WTC11 (cell line): ENCODE measurements at places on chromosomes 11 and 22. TPM values are rescaled to one million over a fixed set of nuclear protein-coding genes. Genes with fewer than 3 reads are reported as not detected.

The RAG2 gene
- not detected in 3 replicates for total RNA-seq

The TAGLN gene
- total RNA-seq, result 51.1 to 71.5 TPM (median 53.9 TPM) in 3 replicates

GRCh38 chr22:43884600-43885318 is 7.1 kb downstream of the PNPLA5 start:
- H3K27me3 ChIP-seq, result no peaks in the 10 kb centered on the region
- no peak overlapping the region for H3K4me3 ChIP-seq
- no peak overlapping the region for H3K27ac ChIP-seq
- H3K36me3 ChIP-seq, result no peaks in the 10 kb centered on the region; the same call in 1 of the 2 replicates

GRCh38 chr11:70568814-70569617 is 170.7 kb downstream of the CTTN start:
- no peaks in the 10 kb centered on the region for H3K27me3 ChIP-seq
- H3K36me3 ChIP-seq, result no peaks in the 10 kb centered on the region
- H3K4me1 ChIP-seq, result peaks cover 21% of the 10 kb centered on the region
- no peak overlapping the region for H3K4me3 ChIP-seq
- no peak for DNase-seq

DNA sequence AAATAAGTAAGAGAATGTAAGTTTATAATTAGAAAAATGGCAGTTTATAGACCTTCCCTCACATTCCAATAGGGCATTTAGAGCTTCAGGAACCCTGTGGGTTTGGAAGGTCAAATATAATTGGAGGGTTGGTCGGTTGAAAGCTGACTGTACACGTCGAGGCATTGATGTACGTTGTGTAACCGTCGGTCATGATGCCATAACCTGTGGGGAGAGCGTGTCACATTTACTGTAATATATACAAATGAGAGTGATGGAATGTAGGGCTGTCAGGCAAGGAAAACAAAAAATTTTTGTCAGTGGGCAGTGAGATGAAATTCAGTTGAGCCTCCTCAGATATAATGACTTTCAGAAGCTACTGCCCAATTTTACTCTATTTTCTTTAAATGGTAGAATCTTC is 88.5 kb downstream of the ARL14EP start:
- DNase-seq, result no peak
- H3K36me3 ChIP-seq, result no peaks in the 10 kb centered on the region
- H3K27ac ChIP-seq, result no peak overlapping the region
- peaks cover 11% of the 10 kb centered on the region for H3K4me1 ChIP-seq
- H3K4me3 ChIP-seq, result no peak overlapping the region
- peaks cover 48% of the 10 kb centered on the region for H3K27me3 ChIP-seq

DNA sequence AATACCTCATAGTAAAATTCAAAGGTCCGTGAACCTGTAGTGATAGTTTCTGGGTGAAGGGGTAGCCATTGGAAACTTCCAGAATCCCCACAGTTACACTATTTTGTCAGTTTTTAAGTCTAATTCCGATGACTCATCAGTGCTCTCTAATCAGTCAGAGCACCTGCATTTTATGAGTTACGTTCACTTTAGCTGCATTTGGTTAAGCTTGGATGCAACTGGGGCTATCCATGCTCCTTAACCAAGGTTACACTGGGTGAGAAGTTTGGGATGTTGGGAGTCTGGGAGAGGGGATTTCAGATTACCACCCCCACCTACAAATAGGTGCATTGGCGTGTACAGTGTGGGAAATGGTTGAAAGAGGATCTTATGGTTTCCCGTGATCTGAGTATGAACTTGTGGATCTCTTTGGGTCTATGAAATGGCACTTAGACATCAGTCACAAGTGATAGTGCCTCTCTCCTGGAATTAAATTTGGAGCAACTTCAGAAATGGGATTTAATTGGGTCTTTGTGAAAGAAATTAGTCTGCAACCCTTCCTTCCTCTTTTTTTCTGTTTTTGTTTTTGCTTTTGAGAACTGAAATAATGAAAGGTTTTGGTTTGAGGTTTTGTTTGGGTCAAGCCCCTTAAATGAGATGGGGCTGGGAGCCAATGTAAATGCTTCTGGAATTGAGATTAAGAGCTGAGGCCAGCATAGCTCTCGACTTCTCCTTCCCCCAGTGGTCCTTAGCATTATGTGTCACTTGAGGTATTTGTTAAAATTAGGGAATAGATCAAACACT is 31.5 kb downstream of the EHF start:
- peaks cover 57% of the 10 kb centered on the region for H3K4me1 ChIP-seq
- no peak overlapping the region for H3K27ac ChIP-seq
- H3K4me3 ChIP-seq, result no peak overlapping the region
- 0 out of 2 replicates have a peak, but pooled peaks cover 3% of the 10 kb centered on the region for H3K36me3 ChIP-seq

DNA sequence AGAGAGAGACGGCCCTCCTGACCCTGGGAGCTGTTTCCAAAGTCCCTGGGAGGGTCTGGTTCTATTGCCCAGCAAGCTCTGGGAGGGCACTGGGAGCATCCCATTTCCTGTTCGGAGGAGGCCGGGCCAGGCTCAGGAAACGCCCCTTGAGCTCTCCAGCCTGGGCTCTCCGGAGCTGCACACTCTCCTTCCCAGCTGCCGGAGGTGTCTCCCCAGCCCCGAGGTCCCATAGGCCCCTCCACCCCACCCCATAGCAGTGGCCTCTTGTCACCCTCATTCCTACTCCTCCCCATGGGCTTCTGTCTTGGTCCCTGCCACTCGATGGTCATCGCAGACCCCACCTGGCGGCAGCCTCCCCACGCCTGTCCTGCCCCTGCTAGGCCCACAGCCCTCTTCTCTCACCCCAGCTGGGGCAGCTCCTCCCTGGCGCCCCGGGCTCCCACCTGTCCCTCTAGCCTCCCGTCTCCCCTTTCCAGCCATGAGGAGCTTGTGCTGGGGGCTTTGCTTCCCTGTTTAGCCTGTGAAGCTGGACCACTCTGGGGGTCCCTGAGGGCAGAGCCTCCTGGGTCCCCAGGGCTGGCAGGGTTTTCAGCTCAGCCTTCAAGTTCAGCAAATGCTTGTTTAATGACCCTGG is 2.8 kb downstream of the TSPAN32 start:
- no peaks in the 10 kb centered on the region for H3K36me3 ChIP-seq
- H3K27me3 ChIP-seq, result no peaks in the 10 kb centered on the region
- no peak for DNase-seq
- H3K27ac ChIP-seq, result no peak overlapping the region

DNA sequence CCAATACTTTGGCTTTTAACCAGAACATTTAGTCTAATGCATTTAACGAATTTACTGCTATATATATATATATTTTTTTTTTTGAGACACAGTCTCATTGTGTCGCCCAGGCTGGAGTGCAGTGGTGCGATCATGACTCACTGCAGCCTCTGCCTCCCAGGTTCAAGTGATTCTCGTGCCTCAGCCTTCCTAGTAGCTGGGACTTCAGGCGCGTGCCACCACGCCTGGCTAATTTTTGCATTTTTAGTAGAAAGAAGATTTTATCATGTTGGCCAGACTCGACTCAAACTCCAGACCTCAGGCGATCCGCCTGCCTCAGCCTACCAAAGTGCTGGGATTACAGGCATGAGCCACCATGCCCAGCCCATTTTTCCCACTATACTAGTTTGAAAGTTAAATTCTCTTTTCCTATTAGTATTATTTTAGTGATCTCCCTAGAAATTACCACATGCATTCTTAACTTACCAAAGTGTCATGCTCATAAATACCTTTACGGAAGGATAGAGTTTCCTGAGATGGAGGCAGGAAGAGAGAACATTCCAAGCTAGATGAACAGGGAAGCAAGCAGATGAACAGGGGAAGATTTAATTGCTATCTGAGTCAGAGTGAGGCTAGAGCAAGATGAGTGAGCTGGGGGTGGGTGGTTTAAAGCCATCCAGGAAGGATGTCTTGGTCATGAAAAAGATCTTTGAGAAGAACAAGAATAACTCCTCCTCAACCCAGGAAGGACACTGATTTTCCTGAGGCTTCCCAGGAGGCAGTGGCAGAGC is 4.4 kb upstream of the PGAP2 start:
- H3K4me1 ChIP-seq, result peaks cover 2% of the 10 kb centered on the region
- no peaks in the 10 kb centered on the region for H3K36me3 ChIP-seq
- H3K27me3 ChIP-seq, result no peaks in the 10 kb centered on the region; the same call in 1 of the 2 replicates
- no peak overlapping the region for H3K27ac ChIP-seq
- H3K4me3 ChIP-seq, result no peak overlapping the region
- DNase-seq, result no peak

GRCh38 chr11:130629039-130629438 is 180.6 kb downstream of the ADAMTS15 start:
- H3K4me1 ChIP-seq, result peaks cover 4% of the 10 kb centered on the region; the same call in 1 of the 2 replicates
- DNase-seq, result no peak
- H3K4me3 ChIP-seq, result no peak overlapping the region
- no peaks in the 10 kb centered on the region for H3K36me3 ChIP-seq
- H3K27ac ChIP-seq, result no peak overlapping the region

DNA sequence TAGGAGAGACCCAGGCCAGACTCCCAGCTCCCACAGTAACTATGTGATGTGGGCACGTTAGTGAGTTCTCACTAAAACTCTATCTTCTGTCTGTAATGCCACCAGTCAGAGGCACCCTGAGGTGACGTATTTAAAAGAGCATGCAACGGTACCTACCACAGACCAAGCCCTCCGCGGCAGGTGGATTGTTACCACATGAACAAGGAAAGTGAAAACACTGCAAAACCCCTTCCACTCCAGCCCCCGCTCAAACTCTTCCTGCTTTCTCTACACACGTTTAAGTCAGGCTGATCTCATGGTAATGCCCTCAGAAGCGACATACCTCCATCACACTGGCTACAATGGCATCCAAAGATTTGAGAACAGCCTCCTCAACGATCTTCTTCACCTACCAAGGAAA is 36.7 kb downstream of the SERPIND1 start:
- H3K27ac ChIP-seq, result no peak overlapping the region
- peaks cover 24% of the 10 kb centered on the region for H3K36me3 ChIP-seq
- no peak overlapping the region for H3K4me3 ChIP-seq
- no peak for DNase-seq

DNA sequence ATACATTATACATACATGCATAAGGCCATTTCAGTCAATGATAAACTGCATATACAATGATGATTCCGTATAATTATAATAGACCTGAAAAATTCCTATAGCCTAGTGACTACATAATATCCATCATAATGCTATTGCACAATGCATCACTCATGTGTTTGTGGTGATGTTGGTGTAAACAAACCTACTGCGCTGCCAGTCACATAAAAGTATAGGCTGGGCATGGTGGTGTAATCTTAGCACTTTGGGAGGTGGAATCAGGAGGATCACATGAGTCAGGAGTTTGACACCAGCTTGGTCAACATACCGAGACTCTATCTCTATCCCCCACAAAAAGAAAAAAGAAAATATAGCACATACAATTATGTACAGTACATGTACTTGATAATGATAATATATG is 163.7 kb upstream of the DDI1 start:
- no peaks in the 10 kb centered on the region for H3K36me3 ChIP-seq
- no peak for DNase-seq
- no peaks in the 10 kb centered on the region for H3K27me3 ChIP-seq
- H3K4me1 ChIP-seq, result no peaks in the 10 kb centered on the region
- no peak overlapping the region for H3K4me3 ChIP-seq
- H3K27ac ChIP-seq, result no peak overlapping the region

DNA sequence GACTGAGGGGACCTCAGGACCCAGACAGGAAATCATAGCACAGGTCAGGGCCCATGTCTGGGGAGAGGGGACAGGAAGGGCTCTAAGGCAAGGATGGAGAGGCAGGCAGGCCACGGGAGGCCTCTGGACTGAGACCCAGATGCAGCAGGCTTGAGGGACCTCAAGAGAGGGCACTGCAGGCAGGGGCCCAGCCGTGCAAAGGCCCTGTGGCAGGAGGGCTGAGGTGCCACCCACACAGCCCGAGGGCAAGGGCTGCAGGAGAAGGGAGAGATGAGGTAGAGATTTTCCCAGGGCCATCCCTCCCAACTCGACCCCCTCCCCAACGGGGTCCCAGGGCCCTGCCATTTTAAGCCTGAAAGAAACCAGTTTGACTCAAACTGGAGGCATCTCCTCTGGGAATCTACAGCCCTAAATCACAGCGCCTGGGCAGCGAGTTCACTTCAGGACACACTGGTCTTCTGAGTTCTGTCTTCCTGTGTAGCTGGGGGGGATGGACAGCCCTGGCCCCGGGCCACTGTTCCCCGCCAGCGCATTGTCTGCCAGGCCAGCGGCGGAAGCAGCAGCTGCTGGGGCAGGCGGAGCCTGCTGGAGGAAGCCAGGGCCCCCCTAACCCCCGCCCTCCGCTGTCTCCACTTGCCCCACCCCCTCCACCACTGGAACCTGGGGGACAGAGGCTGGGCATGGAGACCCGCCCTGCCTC is 20.3 kb upstream of the WNT7B start:
- no peaks in the 10 kb centered on the region; the same call in 1 of the 2 replicates for H3K27me3 ChIP-seq
- no peak overlapping the region for H3K4me3 ChIP-seq
- no peak overlapping the region for H3K27ac ChIP-seq
- H3K36me3 ChIP-seq, result no peaks in the 10 kb centered on the region
- no peak for DNase-seq

GRCh38 chr11:126054882-126055281 is 7.8 kb downstream of the CDON start:
- no peaks in the 10 kb centered on the region for H3K36me3 ChIP-seq
- H3K4me3 ChIP-seq, result no peak overlapping the region
- H3K27me3 ChIP-seq, result no peaks in the 10 kb centered on the region
- DNase-seq, result no peak
- H3K4me1 ChIP-seq, result peaks cover 21% of the 10 kb centered on the region

DNA sequence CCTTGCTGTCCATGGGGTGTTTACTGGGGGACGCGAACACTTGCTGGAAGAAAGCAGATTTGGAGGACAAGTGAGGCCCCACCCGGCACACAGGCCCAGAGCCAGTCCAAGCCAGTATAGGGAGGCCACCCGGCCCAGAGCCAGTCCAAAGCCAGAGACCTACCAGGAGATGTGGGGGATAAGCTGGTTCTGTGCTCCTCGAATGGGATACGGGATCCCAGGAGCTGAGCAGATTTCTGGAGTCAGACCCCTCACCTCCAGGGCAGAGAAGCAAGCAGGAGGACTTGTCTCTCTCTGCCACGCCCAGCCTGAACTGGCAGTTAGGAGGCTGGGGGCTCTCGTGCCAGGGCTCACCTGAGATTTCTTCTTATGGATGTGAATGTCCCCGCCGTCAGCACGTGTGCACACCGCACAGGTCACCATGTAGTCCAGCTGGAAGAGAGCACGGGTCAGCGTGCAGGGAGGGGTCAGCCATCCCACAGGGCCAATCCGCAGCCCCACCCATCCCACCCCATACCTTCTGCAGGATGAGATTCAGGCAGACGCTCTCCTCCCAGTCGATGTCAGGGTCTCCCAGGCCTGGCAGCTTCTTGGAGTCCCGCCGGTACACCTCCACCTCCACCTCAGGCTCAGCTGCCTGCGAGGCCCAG is 35.3 kb downstream of the KIAA0930 start:
- H3K27me3 ChIP-seq, result no peaks in the 10 kb centered on the region
- H3K4me1 ChIP-seq, result peaks cover 15% of the 10 kb centered on the region; the same call in 1 of the 2 replicates
- no peak overlapping the region for H3K27ac ChIP-seq
- H3K4me3 ChIP-seq, result no peak overlapping the region
- H3K36me3 ChIP-seq, result no peaks in the 10 kb centered on the region; the same call in 1 of the 2 replicates
- DNase-seq, result no peak

DNA sequence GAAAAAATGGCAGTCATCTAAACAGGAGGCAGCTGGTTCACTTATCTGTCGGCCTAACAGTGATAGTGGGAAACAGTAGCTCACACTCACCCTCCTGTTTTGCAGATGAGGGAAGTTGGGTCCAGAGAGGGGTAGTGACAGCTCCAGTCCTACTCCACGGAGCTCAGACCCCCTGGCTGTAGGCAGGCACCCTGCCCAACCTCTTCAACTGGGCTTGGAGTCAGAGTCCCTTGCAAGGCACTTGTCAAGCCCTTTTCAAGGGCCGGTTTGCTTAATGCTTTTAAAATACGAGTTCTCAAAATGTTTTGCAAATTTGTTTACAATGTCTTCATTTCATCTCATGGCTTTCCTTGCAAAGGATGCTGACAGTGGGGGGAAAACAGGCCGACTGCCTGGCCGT is 75.1 kb downstream of the BMAL1 start:
- peaks cover 10% of the 10 kb centered on the region for H3K4me1 ChIP-seq
- no peak overlapping the region for H3K27ac ChIP-seq
- no peak overlapping the region for H3K4me3 ChIP-seq
- H3K36me3 ChIP-seq, result no peaks in the 10 kb centered on the region
- no peak for DNase-seq
